ENCODE measurements at places on chromosomes 3 and 15.

- no peak for DNase-seq
Measured at GRCh38 chr3:188211476-188211875, 57.5 kb downstream of the LPP start.

GRCh38 chr3:16474920-16475319, 38.6 kb downstream of the RFTN1 start:
- no peak for DNase-seq

- no peak for DNase-seq
Measured at GRCh38 chr3:177626045-177626444, 428.8 kb upstream of the TBL1XR1 start.

DNA sequence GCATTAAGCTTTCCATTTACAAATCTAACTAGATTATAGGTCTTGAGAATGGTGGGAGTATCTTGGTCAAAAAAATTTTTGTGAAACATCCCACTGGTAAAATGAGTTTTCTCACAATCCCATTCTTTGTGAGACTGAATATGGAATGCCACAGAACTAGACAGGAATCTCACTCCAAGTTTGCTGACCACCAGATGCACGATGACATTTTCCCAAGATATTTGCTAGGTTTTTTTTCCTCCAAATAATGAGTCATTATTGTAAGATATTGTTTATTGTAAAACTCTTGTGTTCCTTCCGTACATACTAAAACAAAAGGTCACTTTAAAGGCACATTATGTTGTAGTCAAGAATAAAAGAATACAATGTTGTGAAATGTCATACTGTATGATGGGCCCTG, 53.9 kb downstream of the COPS2 start:
- no peak for DNase-seq

DNA sequence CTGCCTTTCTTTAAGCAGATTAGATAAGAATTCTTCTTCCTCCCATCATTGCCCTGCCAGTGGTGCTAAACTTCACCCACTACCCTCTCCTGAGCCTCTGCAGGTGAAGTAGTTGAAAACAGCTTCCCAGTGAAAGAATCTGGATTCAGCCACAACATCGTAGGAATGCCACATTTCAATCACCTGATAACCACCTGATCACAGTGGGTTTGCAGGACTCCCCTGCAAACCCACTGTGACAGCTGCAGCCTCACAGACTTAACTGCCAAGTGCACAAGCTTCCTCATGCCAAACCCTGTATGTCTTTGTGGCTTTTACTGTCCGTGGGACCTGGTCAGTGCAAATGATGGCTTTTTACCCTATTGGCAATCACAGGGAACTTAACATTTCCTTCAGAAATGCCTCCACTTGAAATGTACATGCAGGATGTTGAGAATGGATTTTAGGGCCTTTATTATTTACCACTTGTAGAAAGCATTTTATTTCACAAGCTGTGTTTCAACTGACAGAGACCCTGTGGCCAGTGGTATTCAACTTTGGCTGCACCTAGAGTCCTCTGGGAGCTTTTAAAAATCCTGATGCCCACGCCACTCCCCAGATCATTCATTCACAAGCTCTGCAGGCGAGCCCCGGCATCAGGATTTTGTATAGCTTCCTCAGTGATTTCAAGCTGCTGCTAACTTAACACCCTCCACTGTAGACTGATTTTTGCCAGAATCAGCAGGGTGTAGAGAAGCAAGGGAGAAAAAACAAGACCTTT, 49.1 kb downstream of the OXNAD1 start:
- DNase-seq, result no peak

GRCh38 chr3:107740992-107741896, 218.5 kb downstream of the BBX start:
- no peak for DNase-seq

- DNase-seq, result no peak
Measured at GRCh38 chr3:111200027-111200426, 128.4 kb downstream of the NECTIN3 start.

GRCh38 chr3:80017369-80017768, 249.6 kb upstream of the ROBO1 start:
- DNase-seq, result no peak

GRCh38 chr3:48565591-48566400, 2.2 kb upstream of the UCN2 start:
- no peak for DNase-seq

GRCh38 chr3:184005941-184006507, 11.7 kb downstream of the ABCC5 start:
- DNase-seq, result peak; percentile 94

- no peak for DNase-seq
Measured at GRCh38 chr15:92693691-92694331, 38.2 kb upstream of the FAM174B start.

- DNase-seq, result no peak
Measured at GRCh38 chr3:114721864-114722263, 425.2 kb downstream of the ZBTB20 start.

GRCh38 chr15:64249406-64249805, 86.6 kb upstream of the PPIB start:
- no peak for DNase-seq

- DNase-seq, result peak; percentile 60
Measured at GRCh38 chr3:53709860-53710674, 136.2 kb downstream of the CHDH start.

Measured in transverse colon (tissue), 4 donors.